Activated T-cell treated with anti-CD3 and anti-CD28 coated beads, Interleukin-2, amount 50 U/mL, for 72 hours (primary cell): ENCODE measurements at places on chromosomes 1 and 21. TPM values are rescaled to one million over a fixed set of nuclear protein-coding genes. Genes with fewer than 3 reads are reported as not detected.

DNA sequence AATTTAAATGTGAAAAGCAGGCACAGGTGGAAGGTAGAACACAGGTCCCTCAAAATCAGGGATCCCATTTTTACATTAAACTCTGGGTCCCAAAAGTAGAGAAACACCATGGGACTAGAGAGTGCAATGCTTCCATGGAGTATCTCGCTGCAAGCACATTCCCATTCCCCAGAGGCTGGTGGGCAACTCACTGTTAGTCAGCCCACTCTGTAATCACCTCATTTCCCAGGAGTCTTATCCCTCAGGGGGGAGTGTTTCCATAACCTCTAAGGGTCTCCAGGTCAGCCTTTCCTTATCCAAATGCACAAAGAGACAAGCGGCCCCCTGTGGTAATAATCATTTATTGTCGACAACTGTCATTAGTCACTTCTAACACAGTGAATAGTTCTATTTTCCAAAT, 490.1 kb upstream of the LRRC7 start:
- no peak for DNase-seq

DNA sequence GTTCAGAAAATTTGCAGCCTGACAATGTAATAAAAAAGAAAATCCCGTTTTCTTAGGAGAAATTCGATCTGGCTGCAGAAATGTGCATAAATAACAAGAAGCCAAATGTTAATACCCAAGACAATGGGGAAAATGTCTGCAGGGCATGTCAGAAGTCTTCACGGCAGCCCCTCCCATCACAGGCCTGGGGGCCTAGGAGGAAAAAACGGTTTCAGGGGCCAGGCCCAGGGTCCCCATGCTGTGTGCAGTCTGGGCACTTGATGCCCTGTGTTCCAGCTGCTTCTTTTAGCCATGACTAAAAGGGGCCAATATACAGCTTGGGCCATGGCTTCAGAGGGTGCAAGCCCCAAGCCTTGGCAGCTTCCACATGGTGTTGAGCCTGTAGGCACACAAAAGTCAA, 6.5 kb upstream of the PRDX6 start:
- no peak for DNase-seq

GRCh38 chr1:156896490-156897033, 3.0 kb downstream of the PEAR1 start:
- DNase-seq = no peak

DNA sequence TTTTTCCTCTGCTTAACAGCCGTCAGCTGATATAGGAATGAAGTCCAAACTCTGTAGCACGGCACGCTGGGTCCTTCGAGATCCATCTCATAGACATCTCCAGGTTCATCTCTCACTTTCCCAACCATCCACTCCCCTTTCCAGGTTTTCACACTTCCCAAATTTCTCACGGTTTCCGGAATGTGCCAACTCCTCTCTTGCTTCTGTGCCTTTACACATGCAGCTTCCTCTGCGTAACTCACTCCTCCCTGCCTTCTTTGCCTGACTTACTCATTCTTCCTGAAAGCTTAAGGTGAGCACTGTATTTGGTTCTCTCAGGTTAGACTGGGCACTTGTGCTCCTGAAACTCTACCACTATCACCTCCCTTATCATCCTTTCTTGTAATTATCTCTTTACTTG, 168.4 kb downstream of the PCNX2 start:
- no peak for DNase-seq

- no peak for DNase-seq
Measured at GRCh38 chr1:205332015-205332791, 10.7 kb upstream of the NUAK2 start.

- DNase-seq = peak; percentile 80
Measured at GRCh38 chr1:39609618-39610331, 29.7 kb downstream of the HEYL start.

GRCh38 chr1:62436039-62436465, 797 bp upstream of the USP1 start:
- DNase-seq = no peak

GRCh38 chr1:202752774-202753173, 42.5 kb upstream of the SYT2 start:
- no peak for DNase-seq

- DNase-seq = no peak
Measured at GRCh38 chr1:94909486-94909885, 17.4 kb downstream of the CNN3 start.

DNA sequence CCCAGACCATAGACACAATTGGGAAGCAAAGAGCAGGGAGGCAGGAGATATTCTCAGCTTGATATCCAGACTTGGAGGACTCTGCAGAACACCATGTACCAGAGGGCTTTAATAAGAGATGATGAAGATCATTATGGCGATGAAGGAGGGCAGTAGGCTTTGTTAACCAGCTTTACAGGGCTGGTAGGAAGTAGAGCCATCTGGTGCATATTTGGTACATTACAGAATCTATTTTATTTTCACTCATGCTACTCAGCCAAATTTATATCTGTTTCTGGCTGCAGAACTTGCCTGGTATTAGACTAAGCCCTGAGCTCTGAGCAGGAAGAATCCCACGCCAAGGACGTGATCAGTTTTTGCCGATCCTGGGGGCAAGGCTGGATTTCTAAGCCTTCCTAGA, 61.8 kb upstream of the SYT6 start:
- no peak for DNase-seq

DNA sequence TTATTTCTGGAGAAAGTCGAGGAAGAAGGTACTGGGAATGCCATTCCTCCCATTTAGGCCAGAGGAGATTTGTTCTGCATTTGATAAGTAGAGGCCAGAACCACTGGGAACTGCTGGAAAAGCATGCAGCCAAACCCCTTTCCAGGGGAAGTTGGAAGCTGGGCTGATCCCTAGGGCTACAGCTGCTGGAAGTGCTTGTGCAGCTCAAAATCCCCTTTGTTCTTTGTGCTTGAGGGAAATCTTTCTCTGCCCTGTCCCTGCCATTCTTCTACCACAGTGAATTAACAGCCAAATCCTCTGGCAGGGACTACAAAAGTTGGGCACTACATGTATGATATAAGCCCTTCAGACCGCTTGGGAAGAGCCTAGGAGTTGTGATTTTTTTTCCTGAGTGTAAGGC, 734.1 kb downstream of the LRRIQ3 start:
- DNase-seq = no peak

DNA sequence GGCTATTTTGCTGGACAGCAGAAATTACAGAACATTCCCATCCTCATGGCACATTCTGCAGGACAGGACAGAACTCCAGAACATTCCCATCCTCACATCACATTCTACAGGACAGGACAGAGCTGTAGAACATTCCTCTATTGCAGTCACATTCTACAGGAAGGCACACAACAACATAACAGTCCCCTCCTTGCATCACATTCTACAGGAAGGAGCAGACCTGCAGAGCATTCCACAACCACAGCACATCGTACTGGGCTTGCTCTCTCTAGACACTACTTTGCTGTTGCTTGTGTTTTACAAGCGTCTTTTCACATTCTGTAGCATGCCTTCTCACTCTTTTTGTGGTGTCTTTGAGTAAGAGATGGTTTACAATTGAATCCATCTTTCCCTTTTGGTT, 26.8 kb upstream of the ABCB10 start:
- no peak for DNase-seq

- DNase-seq = no peak
Measured at GRCh38 chr1:94795434-94795833, 24.7 kb upstream of the SLC44A3 start.

DNA sequence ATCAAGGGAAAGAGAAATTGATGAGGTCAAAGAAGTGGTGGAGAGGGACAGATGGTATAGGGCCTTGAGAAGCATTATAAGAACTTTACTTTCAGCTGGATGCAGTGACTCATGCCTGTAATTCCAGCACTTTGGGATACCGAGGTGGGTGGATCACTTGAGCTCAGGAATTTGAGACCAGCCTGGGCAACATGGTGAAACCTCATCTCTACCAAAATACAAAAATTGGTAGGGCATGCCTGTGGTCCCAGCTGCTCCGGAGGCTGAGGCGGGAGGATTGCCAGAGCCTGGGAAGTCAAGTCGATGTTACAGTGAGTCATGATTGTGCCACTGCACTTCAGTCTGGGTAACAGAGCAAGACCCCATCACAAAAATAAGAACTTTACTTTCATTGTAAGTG, 5.7 kb downstream of the TMEM50A start:
- DNase-seq = no peak

GRCh38 chr1:82215056-82215852, 414.5 kb downstream of the ADGRL2 start:
- DNase-seq = no peak

- no peak for DNase-seq
Measured at GRCh38 chr21:32545948-32546441, 39.3 kb downstream of the TCP10L start.

DNA sequence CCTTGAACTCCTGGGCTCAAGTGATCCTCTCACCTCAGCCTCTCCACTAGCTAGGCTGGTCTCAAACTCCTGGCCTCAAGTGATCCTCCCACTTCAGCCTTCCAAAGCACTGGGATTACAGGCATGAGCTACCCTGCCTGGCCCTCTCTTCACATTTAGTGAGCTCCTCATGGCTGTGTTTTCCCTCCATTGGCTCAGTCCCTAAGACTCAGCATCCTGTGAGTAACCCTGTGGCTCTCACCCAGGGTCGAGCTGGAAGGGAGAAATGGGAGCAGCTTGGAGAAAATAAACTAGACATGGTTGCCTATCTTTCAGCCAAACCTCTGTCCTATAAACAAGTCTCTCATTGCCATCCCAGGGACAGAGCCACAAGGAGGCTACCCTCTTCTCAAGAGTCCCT, 17.5 kb downstream of the NCF2 start:
- DNase-seq = no peak

GRCh38 chr1:38991638-38992411, 749 bp downstream of the AKIRIN1 start:
- peak; percentile 7 for DNase-seq

DNA sequence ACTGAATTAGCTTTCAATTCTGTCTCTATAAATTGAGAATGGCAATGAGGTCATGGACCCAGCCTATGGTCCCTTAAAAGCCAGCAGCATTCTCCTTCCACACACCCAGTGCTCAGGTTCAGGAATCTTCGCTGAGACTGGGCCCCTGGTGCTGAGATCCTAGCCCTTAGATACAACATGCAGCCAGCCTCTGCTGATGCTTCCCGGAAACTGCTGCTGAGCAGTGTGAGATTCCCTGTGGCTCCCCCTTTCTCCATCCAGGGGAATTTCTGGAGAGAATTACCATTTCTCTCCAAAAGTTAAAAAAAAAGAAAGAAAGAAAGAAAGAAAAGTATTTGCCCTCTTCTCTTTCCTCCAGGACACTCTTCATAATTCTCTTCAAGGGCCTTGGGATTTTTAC, 31.7 kb upstream of the RALGPS2 start:
- no peak for DNase-seq

- no peak for DNase-seq
Measured at GRCh38 chr1:38805036-38805435, 54.5 kb downstream of the RRAGC start.

- DNase-seq = no peak
Measured at GRCh38 chr1:214050513-214051401, 63.0 kb downstream of the PROX1 start.

DNA sequence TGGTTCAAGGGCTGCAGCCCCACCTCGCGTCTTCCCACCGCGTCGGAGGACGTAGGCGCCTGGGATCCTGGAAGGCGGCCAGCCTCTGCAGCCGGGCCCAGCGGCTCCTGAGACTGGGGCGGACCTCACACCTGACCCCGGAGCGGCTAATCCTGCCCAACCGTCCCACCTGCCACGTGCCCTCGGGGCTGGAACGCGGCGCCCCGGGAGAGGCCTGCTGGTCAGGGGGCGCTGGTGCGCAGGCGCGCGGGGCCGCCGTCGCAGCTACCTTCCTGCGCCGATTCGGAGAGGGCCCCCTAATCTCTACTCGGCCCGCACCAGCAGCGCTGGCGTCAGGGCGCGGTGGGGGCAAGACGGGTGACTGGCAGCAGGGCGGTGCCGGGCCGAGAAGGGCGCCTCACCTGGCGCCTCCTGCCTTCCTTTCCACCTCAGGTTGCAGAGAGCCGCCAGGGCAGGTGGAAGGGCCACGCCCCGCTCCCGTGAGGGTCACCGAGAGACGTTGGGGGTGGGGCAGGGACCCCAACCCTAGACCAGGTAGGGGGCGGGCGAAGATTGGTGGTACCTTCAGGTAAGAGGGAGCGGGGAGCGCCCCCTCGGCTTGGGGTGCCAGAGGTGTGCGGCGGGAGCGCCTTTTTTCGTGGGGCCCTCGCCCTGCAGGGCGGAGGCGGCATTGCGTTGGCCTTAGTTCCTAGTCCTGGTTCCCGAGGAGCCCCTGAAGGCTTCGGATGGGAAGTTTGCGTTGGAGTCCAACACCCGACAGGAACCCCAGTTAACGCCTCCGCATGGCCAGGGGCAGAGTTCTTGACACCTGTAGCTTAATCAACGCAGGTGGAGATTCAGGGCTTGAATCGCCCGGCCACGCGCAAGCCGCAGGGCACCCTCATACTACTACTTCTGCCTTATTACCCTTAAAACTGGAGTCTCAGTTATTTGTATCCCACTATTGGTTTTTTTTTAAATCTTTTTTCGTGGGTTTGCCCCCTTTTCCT, at the start of gene TDRD5:
TDRD5 (plus strand) TSS at position 241 of the 989 bp plus-strand sequence. CDS start 784 bp downstream, outside the sequence.
- DNase-seq = no peak

DNA sequence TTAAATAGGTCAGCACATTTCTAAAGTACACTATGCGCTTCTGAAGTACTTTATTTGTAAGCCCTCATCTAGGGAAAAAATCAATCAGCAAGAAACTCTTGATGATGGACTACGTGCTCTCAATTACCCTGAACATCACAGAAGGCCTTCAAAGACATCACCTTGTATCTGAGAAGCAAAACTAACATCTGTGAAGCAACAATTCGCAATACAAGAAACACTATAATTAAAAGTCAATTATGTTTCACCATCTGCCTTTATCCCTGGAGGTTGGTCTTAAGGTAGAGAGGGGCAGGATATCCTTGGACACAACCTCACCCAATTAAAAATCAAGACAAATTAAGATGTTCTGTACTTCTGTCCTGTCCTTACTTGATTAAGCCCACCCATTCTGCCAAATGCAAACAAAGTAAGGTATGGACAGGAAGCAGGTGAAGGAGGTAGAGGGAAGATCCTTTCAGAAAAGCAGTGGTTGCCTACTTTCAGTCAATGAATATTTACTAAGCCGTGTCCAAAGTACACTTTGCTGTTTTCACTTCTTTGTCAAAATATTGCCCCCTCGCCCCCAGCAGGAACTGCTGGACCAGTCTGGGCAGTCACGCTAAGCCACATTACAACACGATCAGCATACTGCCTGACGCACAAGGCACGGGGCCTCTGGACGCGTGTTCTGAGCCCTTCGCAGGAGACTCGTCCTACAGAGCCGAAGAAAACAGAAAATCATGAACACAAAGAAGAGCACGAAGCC, 887 bp downstream of the SLC19A2 start:
- peak; percentile 27 for DNase-seq

- DNase-seq = no peak
Measured at GRCh38 chr1:14993414-14993813, 160.1 kb upstream of the TMEM51 start.

- no peak for DNase-seq
Measured at GRCh38 chr1:59645893-59646292, 168.9 kb upstream of the HOOK1 start.

The TSEN15 gene
- total RNA-seq = 82.3 TPM

The MARK1 gene
- not detected for total RNA-seq

The FAM72D gene
- 38.3 TPM for total RNA-seq

The DENND2D gene
- total RNA-seq = 134 TPM

The OR2T8 gene
- not detected for total RNA-seq

The OR14K1 gene
- total RNA-seq = not detected

The AGL gene
- 23.8 TPM for total RNA-seq

The PHLDA3 gene
- total RNA-seq = 25.6 TPM

The GJA9 gene
- not detected for total RNA-seq

The LAPTM5 gene
- 220 TPM for total RNA-seq

The PFKFB2 gene
- total RNA-seq = 4.6 TPM

The ADAMTS4 gene
- total RNA-seq = 4.0 TPM

The C1orf87 gene
- not detected for total RNA-seq

The RHEX gene
- total RNA-seq = not detected

The MFAP2 gene
- 0.37 TPM for total RNA-seq
